Neural progenitor cell (in vitro differentiated cells): ENCODE measurements at places on chromosomes 11 and 22.

GRCh38 chr11:61054513-61054912 is 47.8 kb upstream of the CD5 start:
- DNase-seq, result no peak

DNA sequence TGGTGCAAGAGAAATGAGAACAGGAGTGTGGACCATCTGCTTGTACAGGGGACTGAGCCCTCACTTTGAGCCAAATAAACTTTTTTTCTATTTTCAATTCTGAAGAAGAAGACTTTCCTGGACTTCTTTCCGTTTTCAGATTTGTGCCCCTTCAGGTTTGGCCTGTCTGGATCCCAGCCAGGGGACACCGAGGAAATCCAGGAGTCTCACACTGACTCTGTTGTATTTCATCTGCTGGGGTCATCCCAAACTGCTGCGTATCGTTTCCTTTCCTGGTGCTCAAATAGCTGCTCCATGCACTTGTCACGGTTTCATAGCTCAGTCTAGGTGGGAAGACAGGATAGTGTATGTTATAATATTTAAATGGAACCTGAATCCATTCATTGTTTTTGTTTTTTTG is 51.7 kb downstream of the GGTLC2 start:
- DNase-seq, result no peak

DNA sequence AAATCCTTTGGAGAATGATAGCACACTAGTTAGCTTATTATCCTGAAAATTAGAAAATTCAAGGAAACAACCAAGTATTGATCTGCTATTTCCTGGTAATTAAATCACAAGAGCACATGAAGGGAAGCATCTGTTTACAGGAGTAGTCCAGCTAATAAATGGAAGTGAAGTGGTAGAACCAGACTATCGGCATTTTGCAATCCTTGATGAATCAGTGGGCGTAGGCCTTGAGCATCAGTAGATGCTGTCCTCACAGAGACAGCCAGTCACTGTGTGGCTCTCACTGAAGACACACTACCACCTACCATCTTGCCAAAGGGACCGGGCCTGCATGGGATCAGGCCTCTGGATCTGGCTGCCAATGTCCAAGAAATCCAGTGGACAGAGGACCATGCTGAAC is 69.8 kb downstream of the FBLN1 start:
- DNase-seq, result no peak

DNA sequence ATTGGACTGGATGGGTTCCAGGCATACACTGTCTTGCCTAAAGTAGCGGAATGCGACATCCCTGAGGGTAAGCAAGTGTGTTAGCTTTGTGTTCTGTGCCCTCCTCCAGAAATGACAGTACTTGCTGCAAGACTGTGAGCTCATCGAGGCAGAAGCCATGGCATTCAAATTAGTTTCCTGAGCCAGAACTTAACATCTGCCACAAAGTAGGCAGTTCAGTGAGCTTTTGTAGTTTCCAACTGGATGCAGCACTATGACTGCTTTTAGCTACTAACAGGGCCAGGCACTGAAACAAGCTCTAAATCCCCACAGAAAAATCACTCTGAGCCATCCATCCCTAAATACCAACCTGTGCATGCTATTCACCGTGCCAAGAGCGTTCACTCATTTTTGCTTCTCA is 1.2 kb upstream of the FAR1 start:
- DNase-seq, result peak; percentile 12

DNA sequence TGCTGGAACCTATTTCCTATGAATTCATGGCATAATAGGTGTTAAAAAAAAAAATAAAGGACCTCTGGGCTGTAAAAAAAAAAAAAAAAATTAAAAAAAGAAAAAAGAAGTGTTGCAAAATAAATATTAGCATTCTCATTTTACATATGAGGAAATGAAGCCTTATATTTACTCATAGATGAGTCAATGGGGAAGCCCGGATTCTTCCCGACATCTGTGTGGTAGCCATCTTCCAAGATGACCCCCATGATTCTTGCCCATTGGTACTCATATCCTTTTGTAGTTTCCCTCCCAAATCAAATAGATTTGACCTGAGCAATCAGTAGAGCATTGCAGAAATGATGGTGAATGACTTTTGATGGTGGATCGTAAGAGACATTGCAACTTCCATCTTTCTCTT is 3.0 kb upstream of the SWAP70 start:
- DNase-seq, result no peak

DNA sequence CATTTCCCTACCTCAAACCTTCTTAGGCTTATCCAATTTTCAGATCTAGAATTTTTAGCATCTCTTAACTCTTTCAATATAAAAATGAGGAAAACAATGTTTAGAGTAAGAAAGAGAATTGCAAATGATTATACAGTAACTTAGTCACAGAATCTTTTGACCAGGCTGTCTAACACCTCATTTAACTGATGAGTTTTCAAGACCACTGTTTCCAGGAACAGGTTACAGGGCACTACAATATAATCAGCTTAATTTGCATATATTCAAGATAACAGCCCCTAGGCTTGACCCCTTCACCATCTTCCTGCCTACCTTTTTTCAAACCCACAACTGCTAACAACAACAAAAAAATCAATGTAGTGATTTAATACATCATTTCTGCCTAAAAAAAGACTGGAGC is 12.7 kb downstream of the NUMA1 start:
- DNase-seq, result no peak

- DNase-seq, result no peak
Measured at GRCh38 chr22:37967147-37967546, 13.6 kb downstream of the POLR2F start.

DNA sequence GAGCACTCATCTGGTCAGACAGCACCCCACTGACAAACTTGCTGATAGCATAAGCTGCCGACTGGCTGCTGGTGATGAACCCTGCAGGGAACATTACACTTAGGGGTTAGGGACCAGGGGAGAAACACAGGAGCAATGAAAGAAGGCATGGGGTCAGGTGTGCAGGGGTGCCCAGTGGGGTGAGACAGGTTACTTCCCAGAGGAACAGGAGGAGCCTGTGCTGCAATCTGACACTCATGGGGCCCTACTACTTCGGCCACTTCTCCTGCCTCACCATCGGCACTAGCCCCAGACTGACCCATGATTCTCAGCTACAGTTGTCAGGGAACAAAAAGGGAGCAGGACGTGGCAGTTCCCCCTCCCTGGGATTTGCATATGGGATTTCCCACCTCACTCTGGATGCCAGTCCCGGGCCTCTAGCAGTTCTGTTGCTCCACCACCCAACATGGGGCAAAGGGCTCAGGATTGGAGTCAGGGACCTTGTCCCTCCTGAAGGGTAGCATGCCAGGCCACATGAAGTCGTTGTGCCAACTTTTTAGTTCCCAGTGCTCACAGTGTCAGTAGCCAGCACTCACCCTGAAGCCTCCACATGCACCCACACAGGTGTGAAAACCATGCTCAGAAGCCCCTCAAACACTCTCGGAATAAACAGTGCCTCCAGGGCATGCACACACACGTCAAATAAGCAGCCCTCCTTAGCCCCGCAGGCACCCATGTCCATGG is 2.2 kb downstream of the SLC37A4 start:
- no peak for DNase-seq

GRCh38 chr11:2825261-2825888 is 60.2 kb downstream of the CDKN1C start:
- DNase-seq, result no peak

- DNase-seq, result no peak
Measured at GRCh38 chr22:23388517-23388890, 191.6 kb downstream of the IGLL1 start.

- DNase-seq, result no peak
Measured at GRCh38 chr11:44565953-44566949, 788 bp downstream of the CD82 start.

DNA sequence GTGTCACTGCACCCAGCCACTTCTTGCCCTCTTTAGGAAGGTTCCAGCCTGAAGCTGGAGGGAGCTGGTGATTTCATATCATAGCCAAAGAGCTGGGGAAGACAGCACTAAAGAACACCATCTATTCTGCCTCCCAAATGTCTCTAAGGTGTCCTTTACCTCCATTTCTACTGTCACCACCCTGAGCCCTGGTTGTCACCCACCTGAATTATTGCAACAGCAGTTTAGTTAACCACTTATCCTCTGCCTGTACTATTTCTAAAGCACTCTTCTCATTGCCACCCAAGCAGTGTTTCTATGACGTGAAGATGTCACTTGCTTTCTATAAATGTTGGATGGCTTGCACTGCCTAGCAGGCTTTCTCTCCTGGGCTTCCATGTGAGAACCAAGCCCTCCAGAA is 69.4 kb upstream of the EED start:
- no peak for DNase-seq

DNA sequence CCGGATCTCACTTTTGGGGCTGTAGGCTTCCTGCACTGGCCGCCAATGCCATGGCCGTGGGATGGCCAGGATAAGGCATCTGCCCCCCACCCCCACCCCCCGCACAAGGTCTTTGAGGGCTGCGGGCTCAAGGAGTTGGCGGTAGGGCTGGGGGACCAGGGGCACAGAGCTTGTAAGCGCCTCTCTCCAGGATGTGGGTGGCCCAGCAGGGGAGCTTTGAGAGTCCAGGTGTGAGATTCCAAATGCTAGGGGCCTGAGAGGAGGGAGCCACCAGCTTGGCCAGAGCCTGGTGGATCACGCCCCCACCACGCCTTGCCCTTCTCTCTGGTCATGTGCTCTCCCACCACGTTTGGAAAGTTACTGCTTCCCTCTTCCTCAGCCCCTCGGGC is 5.0 kb downstream of the CD81 start:
- no peak for DNase-seq

DNA sequence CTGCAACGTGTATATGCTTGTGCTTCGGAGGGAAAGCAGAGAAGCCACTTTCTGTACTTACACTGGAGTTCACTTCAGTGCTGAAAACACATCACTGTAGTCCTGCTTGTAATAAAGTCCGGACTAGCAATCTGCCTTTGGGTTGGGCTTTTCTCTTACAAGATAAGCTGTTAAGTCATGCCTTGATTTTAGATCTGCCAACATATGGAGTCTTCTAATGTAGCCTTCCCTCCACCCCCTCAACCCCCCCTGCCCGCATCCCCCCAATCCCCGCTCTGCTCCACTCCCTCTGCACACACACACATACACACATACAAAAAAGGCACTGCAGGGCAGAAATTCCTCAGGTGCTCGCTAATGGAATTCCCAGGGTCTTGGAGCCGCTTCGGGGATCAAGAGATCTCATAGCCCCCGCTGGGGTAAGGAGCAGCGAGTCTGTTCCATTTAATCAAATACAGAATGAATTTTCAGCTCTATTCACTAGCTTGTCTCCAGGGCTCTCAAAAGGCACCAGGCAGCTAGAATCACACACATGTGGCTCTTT is 3.4 kb downstream of the CDON start:
- DNase-seq, result peak; percentile 90

DNA sequence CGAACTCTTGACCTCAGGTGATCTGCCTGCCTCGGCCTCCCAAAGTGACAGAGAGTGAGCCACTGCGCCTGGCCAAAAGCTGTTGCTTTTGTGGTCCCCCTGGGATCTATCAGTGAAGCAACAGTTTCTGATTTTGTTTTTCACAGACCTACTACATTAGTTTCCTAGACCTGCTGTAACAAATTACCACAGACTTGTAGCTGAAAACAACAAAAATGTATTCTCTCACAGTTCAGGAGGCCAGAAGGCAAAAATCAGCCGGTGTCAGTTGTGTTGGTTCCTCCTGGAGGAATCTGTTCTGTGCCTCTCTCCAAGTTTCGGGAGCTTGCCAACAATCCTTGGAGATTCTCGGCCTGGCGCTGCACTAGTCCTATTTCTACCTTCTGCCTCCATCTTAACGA is 8.5 kb upstream of the SLC35C1 start:
- DNase-seq, result no peak

DNA sequence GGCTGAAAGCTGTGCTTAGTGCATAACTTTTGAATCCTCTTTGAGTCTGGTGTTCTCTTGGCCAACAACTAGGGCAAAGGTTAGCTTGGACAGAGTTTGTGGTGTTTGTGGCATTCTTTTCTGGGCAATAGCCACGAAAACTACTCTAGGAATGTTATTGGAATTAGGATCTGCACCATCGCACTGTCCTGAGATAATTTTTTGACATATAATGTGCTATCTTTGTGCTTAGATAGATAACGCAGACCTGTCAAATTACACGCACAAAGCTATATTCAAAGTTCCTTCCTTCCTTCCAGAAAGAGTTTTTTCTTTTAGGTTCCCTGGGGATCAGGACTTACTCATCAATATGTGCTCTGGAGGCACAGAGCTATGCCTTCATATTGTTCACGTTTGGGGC is 166.8 kb upstream of the MTMR2 start:
- DNase-seq, result no peak

DNA sequence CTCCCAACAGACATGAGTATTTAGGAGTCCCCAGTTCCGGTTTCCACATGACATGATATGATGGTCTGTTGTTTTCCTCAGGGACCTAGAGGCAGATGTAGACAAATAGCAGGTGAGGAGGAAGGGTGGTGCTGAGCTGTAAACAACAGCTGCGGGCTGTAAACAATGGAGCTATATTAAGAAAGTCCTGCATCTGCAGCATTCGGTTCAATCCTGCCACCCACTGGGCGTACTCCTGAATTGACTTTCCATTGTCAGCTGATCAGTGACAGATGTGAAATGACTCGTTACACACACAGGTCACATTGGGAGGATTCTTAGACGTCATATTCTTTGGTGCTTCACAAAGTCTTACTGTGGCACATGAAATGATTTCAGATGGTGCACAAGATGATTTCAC is 26.8 kb upstream of the RAG1 start:
- DNase-seq, result peak; percentile 61

DNA sequence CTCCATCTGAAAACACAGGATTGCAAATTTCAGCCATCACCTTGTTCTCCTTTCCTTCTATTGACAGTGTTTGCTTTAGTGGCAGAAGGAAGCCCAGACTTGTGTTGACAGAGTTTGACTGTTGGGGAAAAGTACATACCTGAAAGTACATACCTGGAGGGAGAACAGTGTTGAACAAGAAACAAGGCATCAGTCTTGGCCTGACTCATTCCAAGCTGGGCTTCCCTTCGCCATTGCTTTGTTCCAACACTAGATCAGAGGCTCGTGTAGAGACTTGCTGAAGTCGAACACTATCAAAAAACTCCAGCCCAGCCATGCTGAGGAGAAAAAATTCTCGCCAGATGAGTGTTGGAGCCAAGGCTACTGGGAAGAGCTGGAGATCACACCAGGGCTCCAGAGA is 133.4 kb downstream of the BBOX1 start:
- no peak for DNase-seq

- DNase-seq, result no peak
Measured at GRCh38 chr22:46866591-46866990, 104.1 kb downstream of the TBC1D22A start.

DNA sequence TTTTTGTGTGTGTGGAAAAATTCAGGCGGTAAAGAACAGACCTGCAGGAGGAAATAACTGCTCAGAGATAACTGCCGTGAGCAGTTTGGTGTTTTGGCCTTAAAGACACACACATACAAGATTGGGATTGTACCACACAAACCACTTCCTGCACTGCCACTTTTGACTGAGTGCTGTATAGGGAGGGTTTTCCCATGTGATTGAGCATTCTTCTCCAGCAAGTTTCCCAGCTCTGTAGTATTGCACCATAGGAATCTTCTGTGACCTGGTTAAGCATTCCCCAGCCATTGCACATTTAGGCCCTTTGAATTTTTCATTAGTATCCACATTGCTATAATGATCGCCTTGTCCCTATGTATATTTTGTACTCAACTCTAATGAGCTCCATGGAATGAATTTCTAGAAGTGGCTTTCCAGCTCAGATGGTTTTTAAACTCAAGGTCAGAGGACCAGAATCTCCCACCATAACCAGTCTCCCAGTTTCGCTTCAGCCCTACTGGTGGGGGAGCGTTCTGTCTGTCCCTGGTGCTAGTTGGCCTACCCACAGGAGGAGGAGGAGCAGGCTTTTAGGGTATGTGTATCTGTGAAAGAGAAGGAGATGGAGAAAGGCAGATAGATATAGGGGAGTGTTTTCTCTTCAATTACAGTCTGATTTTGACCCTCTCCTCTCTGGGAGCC is 9.3 kb downstream of the CD82 start:
- DNase-seq, result no peak

- no peak for DNase-seq
Measured at GRCh38 chr11:130689222-130689908, 226.9 kb downstream of the SNX19 start.
